Diencephalon (tissue), 1 donor: ENCODE measurements at places on chromosomes 1 and 21. TPM values are rescaled to one million over a fixed set of nuclear protein-coding genes. Genes with fewer than 3 reads are reported as not detected.

The HSF2BP gene
- 2.5 TPM for total RNA-seq

The FCRL5 gene
- total RNA-seq: not detected

The UBL4B gene
- total RNA-seq: not detected

The KRTAP10-1 gene
- total RNA-seq: not detected

The S1PR1 gene
- total RNA-seq: 49.8 TPM

The MRAP gene
- not detected for total RNA-seq

The IFI44L gene
- 17.3 TPM for total RNA-seq

The CELA3A gene
- total RNA-seq: not detected

The PIGP gene
- total RNA-seq: 5.1 TPM

The POU3F1 gene
- 1.6 TPM for total RNA-seq

The ARMH1 gene
- 5.8 TPM for total RNA-seq

The KRTAP20-2 gene
- not detected for total RNA-seq

The LCE1E gene
- total RNA-seq: not detected

The SELE gene
- total RNA-seq: 0.23 TPM

The HHIPL2 gene
- 0.23 TPM for total RNA-seq

The RNF186 gene
- not detected for total RNA-seq

The ZBTB8B gene
- 16.4 TPM for total RNA-seq

The C1orf226 gene
- 1.8 TPM for total RNA-seq

The IL20 gene
- total RNA-seq: not detected

The SMIM12 gene
- 14.3 TPM for total RNA-seq

The DNAJC6 gene
- total RNA-seq: 220 TPM

The TMEM52 gene
- total RNA-seq: 5.8 TPM

The MMEL1 gene
- 4.6 TPM for total RNA-seq

The STIL gene
- 8.1 TPM for total RNA-seq

The MX2 gene
- total RNA-seq: 1.2 TPM

The TMPRSS15 gene
- total RNA-seq: 0.23 TPM

The TRPM2 gene
- 9.2 TPM for total RNA-seq

The LHX8 gene
- total RNA-seq: 26.8 TPM

The RPS6KC1 gene
- total RNA-seq: 99.0 TPM

The OXCT2 gene
- total RNA-seq: 0.46 TPM

The TSSK3 gene
- not detected for total RNA-seq

The AADACL3 gene
- not detected for total RNA-seq

The ZNF695 gene
- 6.0 TPM for total RNA-seq

The PATJ gene
- total RNA-seq: 40.8 TPM

The AMY1C gene
- total RNA-seq: not detected

The GPR3 gene
- 0.69 TPM for total RNA-seq

The KRTAP19-4 gene
- total RNA-seq: not detected

The FCRL6 gene
- not detected for total RNA-seq

The TMEM50A gene
- 123 TPM for total RNA-seq

The NES gene
- total RNA-seq: 48.7 TPM

The CEP170 gene
- total RNA-seq: 353 TPM

The SPRR2B gene
- not detected for total RNA-seq

The ETV3L gene
- 0.23 TPM for total RNA-seq

The CLEC20A gene
- not detected for total RNA-seq

The PCAT6 gene
- total RNA-seq: not detected

The KRTAP10-11 gene
- total RNA-seq: not detected

The DOP1B gene
- total RNA-seq: 32.3 TPM

The GJA8 gene
- total RNA-seq: not detected

The TCHH gene
- 0.23 TPM for total RNA-seq

The LGR6 gene
- total RNA-seq: 1.6 TPM

The LIN28A gene
- not detected for total RNA-seq

The HOOK1 gene
- total RNA-seq: 19.6 TPM

The PTGS2 gene
- 1.6 TPM for total RNA-seq

The A3GALT2 gene
- total RNA-seq: not detected

The RGS21 gene
- total RNA-seq: not detected

The SH2D1B gene
- not detected for total RNA-seq
